HS-27A (cell line): ENCODE measurements at places on chromosomes 6 and 20.

GRCh38 chr6:125503181-125503580 lies 201.4 kb upstream of the HDDC2 start:
- DNase-seq: no peak

GRCh38 chr6:24122139-24122538 lies 3.9 kb upstream of the NRSN1 start:
- DNase-seq: no peak

GRCh38 chr6:65505736-65506135 lies 201.3 kb downstream of the EYS start:
- DNase-seq: no peak

DNA sequence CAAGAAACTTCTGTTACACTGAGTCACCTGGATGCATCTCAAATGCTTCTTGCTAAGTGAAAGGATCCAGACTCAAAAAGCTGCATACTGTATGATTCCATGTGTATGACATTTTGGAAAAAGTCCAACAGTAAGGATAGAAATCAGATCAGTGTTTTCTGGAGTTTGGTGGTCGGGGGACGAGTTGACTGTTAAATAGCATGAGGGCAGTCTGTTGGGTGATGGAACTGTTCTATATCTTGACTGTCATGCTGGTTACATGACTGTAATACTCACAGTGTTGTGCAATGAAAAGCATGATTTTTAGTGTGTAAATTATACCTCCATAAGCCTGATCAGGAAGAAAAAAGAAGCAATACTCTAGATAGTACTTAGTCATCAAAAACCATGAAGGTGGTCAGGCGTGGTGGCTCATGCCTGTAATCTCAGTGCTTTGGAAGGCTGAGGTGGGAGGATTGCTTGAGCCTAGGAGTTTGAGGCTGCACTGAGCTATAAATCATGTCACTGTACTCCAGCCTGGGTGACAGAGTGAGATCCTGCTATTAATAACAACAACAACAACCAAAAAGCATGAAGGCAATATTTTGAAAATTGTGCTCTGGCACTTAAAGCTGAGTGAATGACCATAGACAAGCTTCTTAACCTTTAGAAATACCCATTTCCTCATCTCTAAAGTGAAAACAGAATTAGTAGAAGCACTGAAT lies 30.5 kb upstream of the SASH1 start:
- DNase-seq: no peak

- no peak for DNase-seq
Measured at GRCh38 chr6:88368071-88368787, 202.1 kb upstream of the CNR1 start.

DNA sequence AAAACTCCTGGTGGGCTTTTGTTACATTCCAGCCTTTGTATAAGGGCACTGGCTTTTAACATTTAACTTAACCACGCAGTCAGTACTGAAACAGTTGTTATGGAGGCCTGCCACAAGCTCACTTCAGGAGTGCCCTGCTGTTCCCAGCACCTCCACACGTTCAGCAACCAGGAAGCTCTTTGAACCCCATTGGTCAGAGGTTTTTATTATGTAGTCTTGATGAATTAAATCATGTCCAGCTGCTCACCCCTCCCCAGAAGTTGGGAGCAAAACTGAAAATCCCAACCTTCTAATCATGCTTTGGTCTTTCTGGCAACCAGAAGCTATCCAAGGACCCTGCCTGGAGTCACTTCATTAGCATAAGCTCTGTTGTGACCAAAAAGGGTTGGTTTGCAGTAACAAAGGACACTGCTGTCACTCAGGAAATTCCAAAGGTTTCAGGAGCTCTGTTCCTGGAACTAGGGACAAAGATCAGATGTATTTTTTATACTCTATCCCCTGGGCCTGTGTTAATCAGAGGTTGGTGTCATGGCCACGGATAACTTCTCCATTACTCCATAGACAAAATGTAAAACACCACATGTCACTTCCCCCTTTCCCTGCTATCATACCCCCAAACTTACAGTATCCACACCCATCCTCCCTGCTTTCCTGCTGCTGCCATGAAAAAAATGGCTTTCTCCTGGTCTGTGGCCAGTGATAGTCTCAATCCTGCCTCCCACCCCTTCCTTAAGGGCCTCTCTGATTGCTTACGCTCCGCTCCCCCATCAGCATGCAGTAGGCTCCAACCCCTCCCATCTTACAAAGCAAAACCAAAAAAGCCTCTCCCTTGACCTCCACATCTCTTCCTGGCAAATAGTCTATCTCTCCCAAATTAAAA lies 3.1 kb downstream of the ARMC12 start:
- DNase-seq: no peak

DNA sequence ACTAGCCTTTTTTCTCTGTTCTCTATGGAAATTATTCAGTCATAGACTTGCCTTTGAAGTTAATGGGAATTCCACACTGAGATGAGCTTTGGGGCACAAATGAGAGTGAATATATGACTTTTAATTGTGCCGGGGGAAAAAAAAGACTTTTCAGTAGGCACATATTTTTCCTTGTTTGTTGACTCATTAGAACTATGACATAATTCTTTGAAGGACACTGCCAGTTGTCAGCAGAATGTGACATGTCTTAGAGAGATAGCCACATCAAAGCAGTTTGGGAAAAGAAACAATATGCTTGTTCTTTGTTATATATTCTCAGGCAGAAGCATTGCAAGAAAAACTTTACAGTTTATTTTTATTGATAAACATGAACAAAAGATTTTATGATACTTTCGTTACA lies 138.3 kb downstream of the COL9A1 start:
- no peak for DNase-seq
